Stomach (tissue), 19 donors: ENCODE measurements at places on chromosomes 7 and 10. TPM values are rescaled to one million over a fixed set of nuclear protein-coding genes. Genes with fewer than 3 reads are reported as not detected.

GHRHR gene
- total RNA-seq = not detected

DNA sequence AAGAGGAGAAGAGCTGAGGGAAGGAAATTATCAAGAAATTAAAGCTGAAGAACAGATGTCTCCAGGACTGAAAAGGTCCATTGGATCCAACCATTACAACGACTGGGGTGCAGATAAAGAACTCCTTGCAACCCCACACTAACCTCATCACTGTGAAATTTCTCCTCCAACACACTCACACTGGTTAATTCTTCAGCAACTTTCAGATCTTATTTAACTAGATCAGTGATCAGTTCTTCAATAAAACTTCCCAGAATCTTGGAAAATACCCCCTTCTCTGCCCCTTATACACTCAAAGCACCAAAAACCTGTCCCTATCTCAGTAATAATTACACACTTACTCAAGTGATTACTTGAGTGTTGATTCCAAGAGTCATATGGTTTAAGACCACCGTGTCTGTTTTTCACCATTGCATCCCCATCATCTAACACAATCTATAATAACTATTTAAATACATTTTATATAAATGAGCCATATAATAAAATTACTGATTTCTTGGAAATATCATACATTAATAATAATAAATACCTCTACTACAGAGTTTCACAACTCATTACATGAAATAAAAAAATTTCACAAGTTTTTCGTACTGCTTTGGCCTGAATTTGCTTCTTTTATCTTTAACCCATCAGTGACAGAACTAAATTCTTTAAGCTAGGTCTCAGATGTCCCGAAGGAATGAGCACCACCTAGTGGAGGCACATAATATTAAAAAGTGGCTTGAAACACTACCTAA lies 123.7 kb downstream of the MPP7 start:
- DNase-seq = peak; percentile 78

MTPN gene
- 44.0 TPM for total RNA-seq

MALRD1 gene
- 9.7 TPM for total RNA-seq

VPS26A gene
- 35.0 TPM for total RNA-seq

- no peak for DNase-seq
Observed at GRCh38 chr7:93378131-93378760, 146.1 kb downstream of the VPS50 start.

NPSR1 gene
- total RNA-seq = not detected

COL1A2 gene
- 113 TPM for total RNA-seq

- peak; percentile 53 for DNase-seq
Observed at GRCh38 chr10:105974803-105975456, 1189.6 kb downstream of the SORCS1 start.

GET4 gene
- 140 TPM for total RNA-seq

GRCh38 chr7:17255926-17256325 lies 42.5 kb upstream of the AHR start:
- DNase-seq = no peak

DNA sequence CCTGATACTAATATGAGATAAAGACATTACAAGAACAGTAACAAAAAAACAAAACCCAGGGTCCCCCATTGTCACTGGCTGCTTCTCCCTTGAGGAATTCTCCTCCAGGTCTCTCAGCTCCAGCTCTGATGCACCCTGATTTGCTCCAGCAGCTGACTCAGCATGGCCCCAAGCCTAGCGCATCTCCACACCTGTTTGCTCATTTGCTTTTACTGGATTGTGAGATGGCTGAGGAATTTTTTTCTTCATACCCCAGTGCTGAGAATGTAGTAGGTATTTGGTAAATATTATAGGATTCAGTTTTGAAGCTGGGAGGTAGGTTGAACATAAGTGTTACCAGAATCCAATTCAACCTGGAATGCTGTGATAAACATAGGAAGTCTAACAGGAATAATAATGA lies 171.9 kb downstream of the PKD1L1 start:
- DNase-seq = no peak

DNA sequence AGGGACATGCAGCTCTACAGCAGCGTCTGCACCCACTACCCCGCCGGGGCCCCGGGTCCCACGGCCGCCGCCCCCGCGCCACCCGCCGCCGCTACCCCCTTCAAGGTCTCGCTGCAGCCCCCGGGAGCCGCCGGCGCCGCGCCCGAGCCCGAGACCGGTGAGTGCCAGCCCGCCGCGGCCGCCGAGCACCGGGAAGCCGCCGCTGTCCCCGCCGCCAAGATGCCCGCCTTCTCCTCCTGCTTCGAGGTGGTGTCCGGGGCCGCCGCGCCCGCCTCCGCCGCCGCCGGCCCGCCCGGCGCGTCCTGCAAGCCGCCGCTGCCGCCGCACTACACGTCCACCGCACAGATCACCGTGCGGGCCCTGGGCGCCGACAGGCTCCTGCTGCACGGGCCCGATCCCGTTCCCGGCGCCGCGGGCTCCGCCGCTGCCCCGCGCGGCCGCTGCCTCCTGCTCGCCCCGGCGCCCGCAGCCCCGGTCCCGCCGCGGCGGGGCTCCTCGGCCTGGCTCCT lies 631 bp downstream of the OTUD1 start:
- DNase-seq = peak; percentile 31

JAKMIP3 gene
- total RNA-seq = 0.45 TPM

DNA sequence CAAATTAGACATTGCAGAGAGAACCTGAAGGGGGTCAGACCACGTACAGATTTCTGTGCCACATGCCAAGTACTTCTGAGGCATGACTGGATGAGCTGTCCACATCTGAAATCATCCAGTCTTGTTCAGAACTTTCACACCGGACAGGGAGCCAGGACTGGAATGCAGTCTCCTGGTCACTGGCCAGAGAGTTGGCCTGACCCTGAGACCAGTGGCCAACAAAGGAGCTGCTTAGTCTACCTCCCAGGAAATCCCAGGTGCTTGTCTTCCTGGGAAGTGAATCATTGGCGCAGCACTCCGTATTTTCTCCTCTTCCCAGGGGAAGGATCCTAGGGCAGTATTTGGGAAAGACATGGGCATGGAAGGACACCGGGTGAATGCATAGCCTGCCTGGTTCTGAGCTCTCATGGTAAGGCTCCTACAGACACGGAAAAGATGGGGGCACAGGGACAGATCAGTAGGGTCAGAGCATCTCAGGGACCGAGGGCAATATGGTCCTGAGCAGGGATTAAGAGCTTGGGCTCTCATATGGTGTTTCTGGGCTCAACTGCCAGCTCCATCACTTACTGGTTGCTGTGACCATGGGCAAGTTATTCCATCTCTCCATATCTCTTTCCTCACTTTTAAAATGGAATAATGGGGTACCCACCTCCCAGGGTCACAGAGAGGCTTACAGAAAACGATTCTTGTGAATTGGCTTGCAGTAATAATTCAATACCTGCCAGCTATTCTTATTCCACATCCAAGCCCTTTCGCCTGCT lies 1.3 kb upstream of the SCD start:
- no peak for DNase-seq

SPOCK2 gene
- total RNA-seq = 22.2 TPM

GRCh38 chr7:129055294-129055816 lies 444 bp upstream of the TNPO3 start:
- no peak for DNase-seq

GRCh38 chr10:32960022-32960421 lies 2.0 kb upstream of the ITGB1 start:
- no peak for DNase-seq

UCN3 gene
- not detected for total RNA-seq
